NCI-H82 (cell line): ENCODE measurements at places on chromosomes 3 and 15.
A peak's percentile ranks its signal among the peaks of the same experiment; 100 is the strongest.

- no peak for DNase-seq
These were observed 47.8 kb upstream of the USP50 start for GRCh38 chr15:50594311-50594710.

GRCh38 chr3:36211652-36211999 lies 168.7 kb upstream of the STAC start:
- no peak for DNase-seq

DNA sequence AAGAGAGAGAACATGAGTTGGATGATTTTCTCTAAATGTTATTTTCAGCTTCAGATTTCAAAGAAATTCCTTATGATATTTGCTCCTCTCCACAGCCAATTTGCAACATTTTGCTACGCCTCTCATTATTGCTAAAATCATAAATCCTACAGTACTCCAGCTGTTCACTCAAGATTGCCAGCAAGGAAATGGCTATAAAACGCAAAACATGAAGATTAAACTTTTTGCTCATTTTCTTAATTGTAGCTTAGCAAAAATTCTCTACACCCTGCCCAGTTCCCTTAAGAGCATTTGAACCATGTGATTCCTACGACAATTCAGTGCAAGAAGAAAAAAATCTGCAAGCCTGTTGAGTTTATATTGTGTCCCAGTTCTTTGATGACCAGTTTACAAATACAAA lies 6.8 kb downstream of the CHRNA3 start:
- no peak for DNase-seq

DNA sequence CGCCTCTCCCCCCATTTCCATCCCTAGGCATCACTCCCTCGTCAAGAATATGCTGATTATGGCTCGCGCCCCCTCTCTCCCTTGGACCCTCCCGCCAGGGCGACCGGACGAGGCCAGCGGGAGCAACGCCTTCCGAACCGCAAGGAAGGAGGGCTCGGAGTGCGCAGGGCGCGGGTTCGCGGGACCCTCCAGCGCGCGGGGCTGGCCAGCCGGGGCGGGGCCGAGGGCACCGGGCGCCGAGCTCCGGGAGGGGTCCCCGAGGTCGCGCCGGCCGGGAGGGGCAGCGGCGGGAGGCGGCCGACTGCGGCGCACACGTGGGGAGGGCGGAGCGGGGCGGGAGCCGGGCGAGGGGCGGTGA lies 483 bp downstream of the EHD4 start:
- DNase-seq = no peak

DNA sequence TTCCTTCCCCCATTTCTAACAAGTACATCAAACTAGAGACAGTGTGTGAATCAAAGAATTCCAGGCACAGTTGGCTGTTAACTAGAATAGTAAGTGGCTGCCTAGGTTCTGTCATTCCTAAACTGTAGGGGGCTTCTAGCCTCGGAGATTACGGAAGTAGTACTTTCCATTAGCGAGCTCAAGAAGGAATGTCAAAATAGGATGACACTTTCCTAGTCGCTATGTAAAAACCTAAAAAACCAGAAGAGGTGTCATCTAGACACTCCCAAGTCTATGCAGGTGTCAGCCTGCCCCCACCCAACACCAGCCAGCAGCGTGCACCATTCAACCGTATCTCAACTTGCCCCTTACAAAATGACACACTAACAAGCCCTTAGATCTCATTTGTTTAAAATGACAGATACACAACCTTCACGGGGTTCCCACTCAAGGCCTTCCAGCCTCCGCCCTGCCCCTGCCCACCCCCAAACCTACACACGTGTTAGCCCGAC lies 874 bp downstream of the INO80 start:
- DNase-seq = peak; percentile 62

GRCh38 chr3:114213627-114214541 lies 23.5 kb downstream of the ZNF80 start:
- DNase-seq = peak; percentile 30

DNA sequence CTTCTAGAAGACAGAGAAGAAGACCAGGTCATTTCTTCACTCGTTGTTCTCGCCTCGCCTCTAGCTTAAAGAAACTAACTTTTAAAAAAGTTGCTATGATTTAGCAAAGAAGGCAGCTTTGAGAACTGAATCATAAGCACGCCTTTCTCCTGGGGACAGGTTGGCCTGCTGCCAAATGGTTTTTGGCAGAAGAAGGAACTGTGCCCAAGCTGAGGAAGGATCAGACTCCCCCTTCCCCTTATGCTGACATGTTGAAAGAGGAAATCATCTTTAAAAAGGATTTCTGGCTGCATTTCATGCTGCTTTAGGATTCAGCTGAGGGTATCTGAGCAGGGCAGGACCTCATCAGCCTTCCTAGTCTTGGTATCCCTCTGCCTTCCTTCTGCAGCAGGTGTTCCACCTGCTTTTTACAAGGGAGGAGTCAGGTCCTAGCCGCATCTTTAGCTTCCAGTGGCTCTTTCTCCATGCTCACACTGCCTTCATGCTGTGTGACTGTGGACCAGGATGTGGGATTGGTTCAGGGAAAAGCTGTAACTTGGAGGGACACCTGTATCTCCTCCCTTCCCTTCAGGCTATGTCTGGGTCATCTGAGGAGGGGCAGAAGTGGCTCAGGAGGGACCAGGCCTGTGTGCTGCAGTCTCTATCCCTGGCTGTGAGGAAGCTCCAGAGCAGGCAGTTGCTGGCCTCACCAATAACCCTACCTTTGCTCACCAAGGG lies 34.1 kb upstream of the HACD2 start:
- peak; percentile 53 for DNase-seq

DNA sequence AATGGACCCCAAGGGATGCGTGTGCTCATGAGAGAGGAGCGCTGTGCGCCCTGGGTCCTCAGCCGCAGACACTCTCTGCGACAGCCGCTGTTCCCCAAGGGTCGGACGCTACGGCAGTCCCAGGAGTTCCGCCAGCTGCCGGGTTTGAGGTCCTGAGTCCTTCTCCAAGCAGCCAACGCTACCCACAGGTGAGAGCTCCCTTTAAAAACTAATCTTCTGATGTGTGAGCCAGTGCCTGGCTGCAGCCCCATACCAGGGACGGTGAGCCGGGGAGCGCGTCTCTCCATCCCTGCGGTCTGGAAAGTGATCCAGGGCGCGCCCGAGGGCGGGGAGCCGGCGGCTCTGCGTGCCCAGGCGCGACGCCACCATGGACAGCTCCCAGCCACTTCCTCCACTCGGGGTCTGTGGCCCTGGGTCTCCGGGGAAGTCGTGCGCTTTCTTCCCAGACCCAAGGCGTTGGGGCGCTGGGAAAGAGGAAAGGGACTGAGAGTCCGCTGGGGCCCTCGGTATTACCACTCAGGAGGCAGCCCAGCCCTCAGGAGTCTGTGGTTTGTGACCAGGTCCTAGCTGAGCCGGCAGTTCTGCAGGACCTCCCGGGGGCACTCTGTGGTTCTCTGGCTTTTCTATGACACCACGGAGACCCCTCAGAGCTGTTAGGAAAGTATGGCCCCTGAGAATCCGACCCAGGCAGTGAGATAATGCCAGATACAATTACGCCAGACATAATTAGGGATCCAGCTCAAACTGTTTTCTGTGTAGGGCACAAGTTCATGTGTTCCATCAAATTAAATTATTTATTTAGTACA lies 1.4 kb downstream of the CEMIP start:
- DNase-seq = no peak

GRCh38 chr3:114770874-114771273 lies 376.2 kb downstream of the ZBTB20 start:
- no peak for DNase-seq

GRCh38 chr3:174440253-174440701 lies 418.9 kb upstream of the NAALADL2 start:
- DNase-seq = peak; percentile 52

DNA sequence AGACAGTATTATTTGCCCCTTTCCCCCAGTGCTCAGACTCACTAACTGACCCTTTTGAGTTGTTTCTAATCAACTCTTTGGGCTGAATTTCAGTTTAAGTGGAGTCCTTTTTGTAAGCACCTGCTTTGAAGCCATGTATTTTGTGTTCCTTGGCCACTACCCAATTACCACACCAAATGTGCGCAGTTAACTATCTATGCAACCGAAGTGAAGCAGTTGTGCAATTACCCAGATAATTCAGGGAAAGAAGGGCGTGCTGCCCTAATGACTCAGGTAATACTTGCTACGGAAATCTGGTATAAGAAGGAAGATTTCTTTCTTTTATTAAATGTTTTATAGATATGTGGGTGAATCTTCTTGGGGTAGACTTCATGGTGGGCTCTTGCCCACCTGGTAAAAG lies 371.9 kb upstream of the TBL1XR1 start:
- DNase-seq = no peak

GRCh38 chr3:187986514-187986934 lies 167.4 kb upstream of the LPP start:
- no peak for DNase-seq

GRCh38 chr15:75348562-75349350 lies 1.9 kb downstream of the NEIL1 start:
- no peak for DNase-seq

- no peak for DNase-seq
These were observed 89.7 kb downstream of the MRPL46 start for GRCh38 chr15:88377509-88377908.

GRCh38 chr3:36762918-36763849 lies 1.2 kb downstream of the DCLK3 start:
- DNase-seq = peak; percentile 4

DNA sequence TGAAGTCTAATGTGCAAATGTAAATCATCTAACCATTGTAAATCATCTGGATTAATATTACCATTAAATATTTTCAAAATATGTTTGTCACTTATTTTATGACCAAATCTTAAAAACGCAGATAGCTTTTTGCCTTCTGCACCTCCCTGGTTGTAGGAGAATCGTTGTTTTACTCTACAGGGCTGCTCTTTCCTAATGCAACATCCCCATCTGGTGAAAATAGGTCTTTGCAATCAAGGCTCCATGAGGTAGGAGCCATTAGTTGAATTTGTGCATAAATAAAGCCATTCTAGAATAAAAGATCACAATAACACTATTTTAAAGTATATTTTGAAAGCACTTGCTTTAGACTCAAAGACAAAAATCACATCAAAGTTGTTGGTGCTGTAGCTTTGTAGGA lies 535.6 kb upstream of the AGTR1 start:
- peak; percentile 4 for DNase-seq

DNA sequence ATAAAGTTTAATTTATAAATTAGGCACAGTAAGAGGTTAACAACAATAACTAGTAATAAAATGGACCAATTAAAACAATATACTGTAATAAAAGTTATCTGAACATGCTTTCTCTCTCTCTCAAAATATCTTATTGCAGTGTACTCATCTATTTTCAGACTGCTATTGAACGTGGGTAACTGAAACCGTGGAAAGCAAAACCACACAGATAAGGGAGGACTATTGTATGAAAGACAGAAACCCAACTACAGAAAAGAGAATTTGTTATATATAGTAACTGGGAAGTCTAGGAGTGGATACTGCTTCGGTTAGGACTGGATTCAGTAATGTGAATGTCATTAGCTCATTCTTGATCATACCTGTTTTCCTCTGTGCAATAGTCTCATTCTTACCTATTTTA lies 119.3 kb upstream of the DAZL start:
- DNase-seq = no peak

DNA sequence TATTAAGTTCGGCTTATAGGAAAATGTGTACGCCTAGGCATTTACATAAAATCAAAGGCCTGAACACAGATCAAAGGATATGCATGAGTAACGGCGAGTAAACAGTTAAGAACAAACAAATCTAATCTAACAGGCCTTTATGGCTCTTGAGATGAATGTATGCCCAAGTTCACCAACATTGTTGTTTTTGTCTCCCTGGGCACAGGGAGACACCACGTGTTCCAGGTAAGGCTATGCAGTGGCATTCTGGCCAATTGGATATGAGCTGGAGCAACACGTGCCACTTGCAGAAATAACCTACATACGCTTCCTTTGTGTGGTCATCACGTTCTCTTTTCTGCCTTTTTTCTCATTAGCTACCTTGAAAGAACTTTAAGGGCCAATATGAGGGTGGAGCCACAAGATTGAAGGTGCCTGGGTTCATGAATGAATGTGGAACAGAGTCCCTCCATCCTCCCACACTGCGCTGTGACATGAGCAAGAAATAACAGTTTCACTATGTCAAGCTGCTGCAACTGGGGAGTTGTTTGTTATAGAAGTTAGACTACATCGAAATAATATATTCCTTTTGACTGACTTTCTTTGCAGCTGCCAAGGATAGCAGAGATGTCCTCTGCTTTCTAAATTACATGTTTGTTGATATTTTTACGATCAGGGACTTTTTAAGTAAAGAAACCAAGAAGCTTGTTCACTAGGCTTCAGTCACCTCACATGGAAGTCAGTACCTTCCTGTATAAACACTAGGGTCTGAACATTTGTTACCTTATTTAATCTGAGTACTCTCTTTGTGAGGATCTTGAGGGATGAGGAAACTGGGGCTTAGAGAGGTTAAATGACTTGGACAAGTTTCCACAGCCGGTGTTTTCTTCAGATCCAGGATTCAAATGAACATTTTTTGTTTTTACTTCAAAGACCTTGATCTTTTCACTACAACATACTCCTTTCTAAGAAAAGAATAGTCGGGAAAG lies 427.5 kb upstream of the TBL1XR1 start:
- DNase-seq = no peak

DNA sequence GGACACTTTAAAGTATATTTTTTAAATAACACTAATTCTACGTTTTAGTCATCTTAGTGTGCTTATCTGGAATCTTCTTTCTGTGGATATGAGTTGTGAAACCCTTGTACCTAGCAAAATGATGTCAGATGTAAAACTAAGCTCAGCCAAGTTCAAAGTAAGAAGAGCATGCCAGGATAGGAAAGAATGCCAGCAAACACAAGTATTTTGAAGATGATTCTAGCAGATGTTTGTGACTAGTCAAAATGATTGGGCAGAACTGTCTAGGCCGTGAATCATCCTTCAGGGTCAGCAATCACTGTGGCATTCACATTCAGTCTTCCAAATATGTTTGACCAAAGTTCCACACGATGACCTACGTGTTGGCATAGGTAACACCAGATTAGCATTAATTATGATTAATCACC lies 5.4 kb upstream of the PLOD2 start:
- DNase-seq = no peak

GRCh38 chr3:127137757-127138536 lies 55.0 kb upstream of the PRR23E start:
- DNase-seq = no peak

DNA sequence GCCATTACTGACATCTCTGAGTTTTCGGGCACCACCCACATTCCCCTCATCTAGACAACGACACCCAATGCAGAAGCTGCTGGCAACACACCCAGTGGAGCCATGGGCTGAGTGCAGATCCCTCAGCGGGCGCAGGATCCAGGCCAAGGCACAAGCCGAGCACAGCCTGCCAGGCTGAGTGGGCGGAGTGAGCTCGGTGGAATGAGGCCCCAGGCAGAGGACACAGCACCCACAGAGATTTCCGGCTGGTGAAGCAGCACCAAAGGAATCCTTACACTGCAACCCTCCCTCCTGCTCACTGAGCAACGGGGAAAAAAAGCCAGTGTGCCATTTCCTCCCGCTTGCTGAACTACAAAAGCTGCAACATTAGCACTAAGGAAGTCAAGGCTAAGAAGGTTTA lies 34.3 kb downstream of the ZMAT3 start:
- DNase-seq = no peak
